ENCODE measurements at places on chromosomes 7 and 10.

DNA sequence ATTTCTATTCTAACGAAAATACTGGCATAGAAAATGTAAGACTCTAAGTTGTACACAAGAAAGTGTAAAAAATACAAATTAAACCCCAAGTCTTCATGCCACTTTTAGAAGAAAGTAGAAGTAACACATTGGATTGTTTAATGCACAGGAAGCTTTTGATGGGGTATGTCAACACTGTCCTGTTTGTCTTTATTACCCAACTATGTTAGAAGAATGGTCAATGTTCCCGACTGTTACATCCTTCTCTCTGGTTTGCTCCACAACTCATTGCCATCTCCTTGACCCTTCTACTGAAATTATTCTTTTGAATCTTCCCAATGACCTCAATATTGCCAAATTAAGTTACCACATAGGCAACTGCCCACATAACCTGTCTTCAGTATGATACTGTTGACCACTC, 35.8 kb downstream of the COL28A1 start:
- DNase-seq: no peak

DNA sequence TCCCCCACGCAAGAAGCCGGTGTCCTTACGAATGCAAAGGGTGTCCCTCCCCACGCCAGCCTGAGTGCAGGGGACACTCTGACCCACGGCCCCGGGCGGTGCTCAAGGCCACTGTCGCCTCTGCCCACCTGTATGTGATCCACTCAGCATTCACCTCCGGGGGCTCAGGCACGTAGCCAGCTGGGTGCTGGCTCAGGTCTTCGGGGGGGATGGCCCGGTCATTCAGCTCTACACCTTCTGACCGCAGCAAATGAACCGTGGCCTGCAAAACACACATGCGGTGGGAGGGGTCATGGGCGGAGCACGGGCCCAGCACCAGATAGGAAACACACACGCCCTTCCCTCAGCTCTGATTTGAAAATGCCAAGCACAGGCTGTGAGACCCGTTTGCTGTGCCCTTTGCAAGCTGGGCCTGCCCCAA, 25.9 kb downstream of the CFAP46 start:
- DNase-seq: no peak

GRCh38 chr7:84939442-84939841, 247.4 kb downstream of the SEMA3D start:
- no peak for DNase-seq

- no peak for DNase-seq
Observed at GRCh38 chr10:114729103-114729659, 71.1 kb upstream of the ABLIM1 start.
